ENCODE measurements at places on chromosomes 2 and 18.

DNA sequence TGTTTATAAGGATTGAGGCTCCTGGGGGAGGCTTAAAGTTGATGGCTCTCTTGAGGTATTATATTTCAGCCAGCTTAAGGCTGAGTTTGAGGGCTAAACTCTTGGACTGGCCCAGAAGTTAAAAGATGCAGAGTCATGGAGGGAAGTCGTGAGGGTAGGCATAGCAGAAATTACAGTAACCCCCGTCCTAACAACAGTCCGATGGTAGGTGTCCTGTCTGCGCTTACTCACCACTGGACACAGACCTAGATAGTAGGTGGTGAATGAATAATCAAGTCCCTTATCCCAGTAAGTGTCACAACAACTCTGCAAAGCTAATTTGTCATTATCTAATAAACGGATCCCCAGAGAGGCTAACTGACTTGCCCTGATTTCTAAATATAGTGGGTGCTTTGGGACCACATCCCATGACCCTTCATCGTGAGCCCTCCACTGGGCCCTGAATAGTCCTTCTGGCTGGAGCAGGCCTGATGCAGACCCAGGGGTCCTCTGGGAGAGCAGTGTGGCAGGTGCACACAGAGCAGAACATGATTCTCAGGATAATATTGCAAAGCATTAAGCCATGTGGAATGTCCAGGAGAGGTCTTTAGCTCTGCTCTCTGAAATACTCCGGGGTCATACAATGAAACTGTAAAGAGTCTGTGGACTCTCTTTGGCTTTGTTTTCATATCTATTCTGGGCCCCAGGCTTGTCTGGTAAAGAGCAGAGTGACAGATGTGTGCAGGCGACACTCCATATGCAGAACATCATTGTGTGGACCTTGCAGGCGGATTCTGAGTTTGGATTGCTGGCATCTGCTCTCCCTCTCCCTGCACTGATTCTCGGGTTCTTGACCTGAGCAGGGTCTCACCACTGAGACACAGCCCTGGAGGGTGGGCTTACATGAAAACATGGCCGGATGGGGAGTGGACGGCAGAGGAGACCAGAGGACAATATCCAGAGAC lies 98.1 kb downstream of the RNF144A start:
- no peak for DNase-seq

- no peak for DNase-seq
Observed at GRCh38 chr2:239583171-239583878, 182.5 kb upstream of the HDAC4 start.

DNA sequence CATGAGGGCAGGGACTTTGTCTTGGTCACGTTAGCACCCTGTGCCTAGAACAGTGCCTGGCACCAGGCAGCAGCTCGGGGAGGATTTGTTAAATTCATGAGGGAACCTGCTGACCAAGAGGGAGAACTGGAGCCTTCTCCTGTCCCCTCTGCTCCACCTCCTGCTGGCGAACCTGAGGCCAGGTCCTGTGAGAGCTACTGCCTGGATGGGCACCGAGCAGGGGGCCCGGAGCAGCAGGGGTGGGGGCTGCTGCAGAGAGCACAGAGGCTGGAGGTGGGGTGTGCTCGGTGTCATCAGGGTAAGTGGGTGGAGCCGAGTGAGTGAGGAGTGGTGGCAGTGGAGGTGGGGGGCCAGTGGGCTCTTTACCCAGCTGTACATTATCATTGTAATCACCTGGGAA lies 52.1 kb upstream of the FAHD2A start:
- no peak for DNase-seq

DNA sequence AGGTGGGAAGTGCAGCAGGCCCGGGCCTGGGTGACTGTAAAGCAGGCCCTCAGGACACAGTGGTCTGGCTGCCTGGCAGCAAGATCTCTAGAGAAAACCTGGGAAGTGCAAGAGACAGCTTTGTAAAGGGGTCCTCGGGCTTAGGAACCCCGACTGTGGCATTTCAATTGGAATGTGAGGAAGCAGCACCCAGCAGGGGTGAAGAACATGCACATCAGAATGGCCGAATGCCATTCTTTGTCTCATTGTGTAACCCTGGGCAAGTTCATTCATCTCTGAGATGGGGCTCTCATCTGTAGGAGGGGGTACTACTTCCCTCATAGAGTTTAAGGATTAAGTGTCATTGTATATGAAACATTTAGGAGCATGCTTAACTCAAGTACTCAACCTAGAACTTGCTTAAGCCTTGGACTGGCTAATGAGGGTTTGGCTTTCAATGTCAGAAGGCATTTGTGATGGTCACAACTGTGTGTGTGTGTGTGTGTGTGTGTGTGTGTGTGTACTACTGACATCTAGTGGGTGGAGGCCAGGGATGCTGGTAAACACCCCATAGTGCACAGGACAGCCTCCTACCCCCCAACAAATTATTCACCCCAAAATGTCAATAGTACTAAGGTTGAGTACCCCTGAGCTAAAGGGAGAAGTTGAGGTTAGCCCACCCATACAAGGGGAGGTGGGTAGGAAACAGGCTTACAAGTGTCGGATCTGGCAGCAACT lies 29.3 kb downstream of the MEX3C start:
- no peak for DNase-seq

DNA sequence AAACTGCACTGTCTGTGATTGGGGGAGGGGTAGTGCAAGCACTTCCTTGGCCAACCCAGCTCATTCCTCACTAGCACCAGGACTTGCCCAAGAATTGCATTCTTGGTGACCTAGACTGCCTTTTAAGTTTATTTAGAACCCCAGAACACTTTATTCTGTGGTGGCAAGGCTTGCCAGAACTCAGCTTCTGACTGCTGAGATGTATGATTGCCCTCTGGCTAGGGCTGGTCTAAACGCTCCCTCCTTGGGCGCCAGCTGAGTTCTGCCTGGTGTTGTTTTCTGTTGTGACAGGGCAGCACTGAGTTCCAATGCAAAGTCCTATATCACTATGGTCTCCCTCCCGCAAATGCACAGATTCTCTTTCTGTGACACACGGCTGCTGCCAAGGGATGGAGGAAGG lies 247.7 kb downstream of the ZNF385B start:
- no peak for DNase-seq

DNA sequence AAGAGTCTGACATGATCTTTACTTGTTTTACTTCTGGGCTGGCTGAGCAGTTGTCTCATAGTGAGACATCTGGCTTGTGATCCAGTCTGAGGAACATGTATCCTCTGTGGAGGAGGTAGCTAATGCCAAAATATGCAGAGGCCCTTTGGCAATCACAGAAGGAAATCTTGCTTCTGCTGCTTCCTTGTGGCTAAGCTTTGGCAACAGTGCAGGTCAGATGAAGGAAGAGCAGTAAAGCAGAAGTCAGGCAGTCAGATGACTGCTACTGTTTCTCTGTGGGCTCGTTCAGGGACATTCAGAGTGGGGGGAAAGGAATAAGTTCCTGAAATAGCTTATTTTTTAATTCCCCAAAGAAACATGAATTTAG lies 22.3 kb downstream of the DOK1 start:
- DNase-seq = no peak

DNA sequence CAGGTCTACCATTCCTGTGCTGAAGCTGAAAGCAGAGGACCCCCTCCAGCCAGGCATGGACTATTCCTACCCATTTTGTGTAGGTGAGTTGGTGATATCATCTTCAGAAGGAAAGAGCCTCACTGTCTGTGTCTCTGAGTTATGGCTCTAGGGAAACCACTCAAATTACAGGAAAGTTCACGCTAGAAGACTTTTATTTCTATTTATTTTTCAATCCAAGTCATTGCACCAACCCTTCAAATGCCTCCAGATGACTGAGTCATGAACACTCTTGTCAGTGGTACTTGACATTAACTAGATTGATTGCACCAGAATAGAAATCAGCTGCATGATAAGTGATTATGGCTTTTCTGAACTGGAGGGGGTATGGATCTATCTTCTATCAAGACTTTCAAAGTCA lies 338.4 kb downstream of the MBD2 start:
- no peak for DNase-seq

DNA sequence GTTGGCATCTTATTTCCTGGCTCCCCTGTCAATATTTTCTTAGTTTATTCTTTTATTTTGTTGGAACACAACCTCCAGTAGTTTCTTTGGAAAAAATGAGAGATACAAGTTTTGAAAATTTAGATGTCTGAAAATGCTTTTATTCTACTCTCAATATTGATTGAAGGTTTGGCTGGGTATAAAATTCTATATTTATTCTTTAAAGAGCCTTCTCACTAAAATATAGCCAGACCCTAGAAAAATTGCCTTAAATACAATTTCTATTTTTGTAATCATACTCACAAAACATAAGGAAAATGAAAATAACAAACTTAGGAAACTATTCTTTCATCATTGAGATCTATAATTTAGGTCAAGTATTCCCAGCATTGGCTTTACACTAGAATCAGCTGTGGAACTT lies 103.7 kb downstream of the CYP26B1 start:
- DNase-seq = no peak

All from stimulated activated CD8-positive, alpha-beta memory T cell treated with anti-CD3 and anti-CD28 coated beads, Interleukin-4, amount 100 ng/mL, for 1 hour (primary cell).